Astrocyte of the hippocampus (primary cell): ENCODE measurements at places on chromosomes 11 and 22.

DNA sequence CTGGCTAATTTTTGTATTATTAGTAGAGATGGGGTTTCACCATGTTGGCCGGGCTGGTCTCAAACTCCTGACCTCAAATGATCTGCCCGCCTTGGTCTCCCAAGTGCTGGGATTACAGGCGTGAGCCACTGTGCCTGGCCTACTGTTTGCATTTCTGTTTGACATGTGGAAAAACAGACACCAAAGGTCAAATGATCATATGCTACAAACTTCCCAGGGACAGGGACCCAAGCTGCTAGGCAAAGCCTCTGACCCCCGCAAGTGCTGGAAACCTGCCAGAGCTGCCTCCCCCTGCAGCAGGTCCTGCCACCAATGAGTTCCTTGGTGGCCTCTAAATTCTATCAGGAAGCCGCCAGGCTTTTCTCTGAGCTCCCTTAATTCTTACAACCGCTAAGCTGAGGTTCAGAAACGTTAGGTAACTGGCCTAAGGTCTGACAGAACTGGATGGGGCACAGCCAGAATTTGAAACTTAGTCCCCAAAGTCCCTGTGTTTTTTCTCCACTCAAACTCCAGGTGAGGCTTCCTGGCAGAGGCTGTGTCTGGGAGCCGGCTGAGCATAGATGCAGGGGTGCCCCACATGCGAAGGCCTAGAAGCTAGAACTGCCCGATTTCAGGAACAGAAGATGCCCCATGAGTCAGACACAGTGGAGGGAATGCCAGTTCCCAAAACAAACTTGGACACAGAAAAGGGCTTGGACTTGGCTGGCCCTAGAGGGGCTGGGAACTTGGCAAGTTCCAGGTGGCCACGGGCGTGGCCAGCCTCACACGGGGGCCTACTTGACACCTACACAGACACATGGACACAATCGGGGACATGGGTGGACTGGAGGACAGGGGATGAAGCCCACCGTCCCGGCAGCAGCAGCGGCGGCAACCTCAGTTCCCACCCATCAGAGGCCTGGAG, 7.4 kb downstream of the CSNK1E start:
- peak; percentile 28 for DNase-seq

GRCh38 chr22:20442485-20443284, 5.1 kb upstream of the SCARF2 start:
- no peak for DNase-seq

GRCh38 chr11:111879637-111879960, 258 bp downstream of the CFAP68 start:
- no peak for DNase-seq

- peak; percentile 81 for DNase-seq
These were observed 13.2 kb downstream of the MAP6 start for GRCh38 chr11:75655605-75656004.

DNA sequence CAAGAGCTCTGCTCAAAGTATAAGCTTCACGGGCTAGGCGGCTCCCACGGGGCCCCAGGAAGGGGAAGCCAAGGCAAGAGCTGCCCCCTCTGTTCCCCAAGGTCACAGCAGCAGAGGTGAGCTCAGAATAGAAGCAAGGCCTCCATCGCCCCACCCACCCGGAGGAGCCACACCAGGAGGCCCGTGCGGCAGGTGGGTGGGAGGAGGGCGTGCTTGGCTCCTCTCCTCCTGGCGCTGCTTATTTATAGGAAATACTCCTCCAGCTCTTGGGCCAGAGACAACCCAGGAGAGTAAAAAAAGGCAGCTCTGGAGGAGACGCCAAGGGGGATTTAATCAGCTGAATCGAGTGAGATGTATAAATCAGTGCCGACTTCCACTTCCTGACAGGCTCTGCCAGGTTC, 87.8 kb downstream of the FEZ1 start:
- no peak for DNase-seq

DNA sequence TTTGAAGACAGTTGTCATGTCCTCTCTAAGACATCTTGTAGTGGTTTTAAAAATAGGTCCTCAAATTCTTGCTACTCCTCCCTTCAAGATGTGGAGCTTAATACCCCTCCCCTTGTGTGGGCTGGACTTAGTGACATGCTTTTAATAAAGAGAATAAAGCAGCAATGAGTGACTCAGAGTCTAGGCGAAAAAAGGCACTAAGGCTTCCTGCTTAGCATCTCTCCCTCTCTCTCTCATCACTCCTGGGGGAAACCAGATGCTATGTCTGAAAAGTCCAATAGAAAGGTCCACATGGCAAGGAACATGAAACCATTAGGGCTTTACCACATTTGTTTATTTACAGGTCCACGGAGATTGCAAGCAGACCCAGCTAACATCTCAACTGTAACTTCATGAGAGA, 11.7 kb downstream of the SERGEF start:
- DNase-seq: peak; percentile 5

DNA sequence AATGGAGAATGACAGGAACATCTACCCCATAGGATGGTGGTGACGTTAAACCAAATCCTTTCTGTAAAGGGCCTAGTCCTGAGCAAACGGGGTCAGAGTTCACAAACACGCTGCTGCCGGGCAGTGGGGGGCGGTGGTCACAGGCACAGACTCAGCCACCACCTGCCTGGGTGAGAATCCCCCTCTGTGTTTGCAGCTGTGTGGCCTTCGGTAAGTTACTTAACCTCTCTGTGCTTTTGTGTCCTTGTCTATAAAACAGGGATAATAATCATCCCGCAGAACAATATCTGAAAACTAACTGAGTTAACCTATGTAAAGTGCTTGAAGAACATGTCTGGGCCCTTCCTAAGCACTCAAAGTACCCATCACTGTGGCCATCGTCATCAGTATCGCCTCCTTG, 26.0 kb upstream of the PDGFB start:
- no peak for DNase-seq

DNA sequence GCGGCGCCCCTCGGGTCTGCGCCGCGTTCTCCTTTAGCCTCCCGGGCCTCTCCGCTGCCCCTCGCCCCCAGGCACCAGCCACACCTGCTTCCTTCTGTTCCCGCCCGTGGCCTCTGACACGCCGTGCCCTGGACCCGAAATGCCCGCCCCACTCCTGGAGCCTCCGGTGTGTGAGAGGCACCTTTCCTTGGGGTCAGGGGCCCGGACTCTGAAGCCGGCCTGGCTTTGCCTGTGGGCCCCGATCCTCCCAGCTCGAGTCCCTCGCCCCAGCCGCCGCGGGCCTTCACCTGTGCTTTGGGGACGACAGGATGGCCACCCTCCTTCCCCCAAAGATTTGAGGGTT, 661 bp upstream of the CDPF1 start:
- no peak for DNase-seq

DNA sequence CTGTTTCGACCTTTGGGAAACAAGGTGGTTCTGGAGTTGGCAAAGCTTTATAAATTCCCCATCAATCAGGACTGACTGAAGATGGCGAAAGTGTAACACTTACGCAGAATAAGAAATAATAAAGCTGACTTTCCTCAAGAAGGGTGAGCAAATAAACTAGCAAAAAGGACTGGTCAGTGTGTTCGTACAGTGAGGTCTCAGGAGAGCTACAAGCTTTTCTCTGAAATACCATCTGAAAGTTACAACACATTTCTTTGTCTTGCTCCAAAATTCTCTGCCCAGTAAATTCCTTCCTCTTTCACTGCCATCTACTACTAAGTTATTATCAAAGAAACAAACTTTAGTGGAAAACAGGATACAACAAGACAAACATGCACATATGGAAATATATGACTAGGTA, 13.4 kb downstream of the PITPNB start:
- no peak for DNase-seq

- peak; percentile 96 for DNase-seq
These were observed at the start of gene PPP1R14B for GRCh38 chr11:64246871-64247728. Gene PPP1R14B, minus strand, starts transcription at chr11:64246943. Its CDS starts 270 bp downstream, at chr11:64246673.

GRCh38 chr22:40346185-40347118, at the start of gene ADSL:
Gene ADSL, plus strand, starts transcription at chr22:40346500. Its CDS starts 59 bp downstream, at chr22:40346559.
- peak; percentile 95 for DNase-seq

DNA sequence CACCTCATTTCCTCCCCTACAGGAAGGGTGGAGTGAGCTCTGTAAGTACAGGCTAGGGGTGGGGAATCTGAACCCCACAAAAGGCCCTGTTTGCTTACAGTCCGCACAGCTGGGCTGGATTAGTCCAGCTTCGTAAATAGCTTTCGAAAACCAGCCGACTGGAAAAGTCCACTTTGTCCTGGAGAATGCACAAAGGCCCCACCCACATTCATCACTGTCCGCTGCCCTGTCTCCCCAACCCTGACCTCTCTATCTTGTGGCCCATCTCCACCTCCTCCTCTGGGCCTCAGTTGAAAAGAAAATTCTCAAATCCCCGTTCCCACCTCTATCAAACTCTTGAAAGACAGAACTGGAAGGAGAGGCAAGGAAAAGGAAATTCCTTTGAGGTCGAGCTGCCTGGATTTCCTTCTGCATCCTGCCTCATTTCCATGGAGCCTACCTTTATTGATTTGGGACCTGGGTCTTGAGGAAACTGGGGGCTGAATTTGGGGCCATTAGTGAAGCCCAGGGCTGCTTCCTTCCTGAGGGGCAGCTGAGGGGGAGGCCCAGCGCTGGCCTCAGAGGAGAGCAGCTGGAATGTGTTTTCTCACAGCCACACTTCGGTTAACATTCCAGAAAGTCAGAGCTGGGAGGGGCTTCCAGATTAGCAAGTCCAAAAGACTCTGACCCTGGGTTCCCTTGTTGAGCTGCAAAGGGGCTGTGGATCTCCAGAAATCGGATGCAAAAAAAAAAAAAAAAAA, 147.6 kb downstream of the FBXO7 start:
- peak; percentile 89 for DNase-seq

GRCh38 chr11:113496026-113496651, 20.9 kb upstream of the DRD2 start:
- no peak for DNase-seq

GRCh38 chr22:44317123-44317444, 4.3 kb upstream of the SHISAL1 start:
- no peak for DNase-seq

- no peak for DNase-seq
These were observed 16.4 kb downstream of the APOL2 start for GRCh38 chr22:36222887-36223450.

DNA sequence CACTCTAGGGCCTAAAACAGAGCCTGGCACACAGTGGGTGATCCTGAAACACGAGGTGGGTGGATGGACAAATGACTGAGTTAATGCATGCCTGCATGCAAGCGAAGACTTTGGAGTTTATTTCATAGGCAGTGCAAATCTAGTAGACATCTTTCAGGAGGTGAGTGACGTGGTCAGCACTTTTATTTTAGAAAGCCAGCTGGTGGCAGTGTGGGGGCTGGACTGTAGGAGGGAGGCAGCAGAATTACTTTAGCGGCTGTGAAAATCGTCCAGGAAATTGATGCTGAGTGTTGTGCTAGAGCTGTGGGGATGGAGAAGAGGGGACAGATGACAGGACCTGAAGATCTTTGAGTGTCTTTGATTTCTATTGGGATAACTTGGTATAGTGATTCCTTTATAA, 47.1 kb downstream of the BMAL1 start:
- no peak for DNase-seq

DNA sequence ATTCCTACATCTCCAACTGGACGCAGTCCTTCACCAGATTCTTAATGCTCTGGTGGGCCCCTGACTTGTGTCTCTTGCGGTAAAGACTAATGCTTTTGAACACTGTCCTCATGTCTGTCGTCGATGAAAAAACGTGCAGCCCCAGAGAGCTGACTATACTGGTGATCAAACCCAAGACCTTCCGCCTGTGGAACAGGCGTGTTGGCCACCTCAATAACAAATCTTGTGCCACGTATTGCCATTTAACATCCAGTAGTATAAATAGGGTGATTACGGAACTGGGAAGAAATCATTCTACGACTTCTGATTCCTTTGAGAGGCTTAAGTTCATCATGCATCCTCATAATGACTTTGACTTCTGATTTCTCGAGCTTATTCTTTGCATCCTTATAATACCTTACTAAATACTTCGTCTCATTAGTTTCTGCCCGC, 45.6 kb downstream of the OR4D9 start:
- DNase-seq: no peak

- peak; percentile 93 for DNase-seq
These were observed 33.7 kb upstream of the APOBEC3A start for GRCh38 chr22:38923463-38924346.
